CD4-positive, alpha-beta T cell (primary cell): ENCODE measurements at places on chromosomes 1 and 21.
A peak's percentile ranks its signal among the peaks of the same experiment; 100 is the strongest.

DNA sequence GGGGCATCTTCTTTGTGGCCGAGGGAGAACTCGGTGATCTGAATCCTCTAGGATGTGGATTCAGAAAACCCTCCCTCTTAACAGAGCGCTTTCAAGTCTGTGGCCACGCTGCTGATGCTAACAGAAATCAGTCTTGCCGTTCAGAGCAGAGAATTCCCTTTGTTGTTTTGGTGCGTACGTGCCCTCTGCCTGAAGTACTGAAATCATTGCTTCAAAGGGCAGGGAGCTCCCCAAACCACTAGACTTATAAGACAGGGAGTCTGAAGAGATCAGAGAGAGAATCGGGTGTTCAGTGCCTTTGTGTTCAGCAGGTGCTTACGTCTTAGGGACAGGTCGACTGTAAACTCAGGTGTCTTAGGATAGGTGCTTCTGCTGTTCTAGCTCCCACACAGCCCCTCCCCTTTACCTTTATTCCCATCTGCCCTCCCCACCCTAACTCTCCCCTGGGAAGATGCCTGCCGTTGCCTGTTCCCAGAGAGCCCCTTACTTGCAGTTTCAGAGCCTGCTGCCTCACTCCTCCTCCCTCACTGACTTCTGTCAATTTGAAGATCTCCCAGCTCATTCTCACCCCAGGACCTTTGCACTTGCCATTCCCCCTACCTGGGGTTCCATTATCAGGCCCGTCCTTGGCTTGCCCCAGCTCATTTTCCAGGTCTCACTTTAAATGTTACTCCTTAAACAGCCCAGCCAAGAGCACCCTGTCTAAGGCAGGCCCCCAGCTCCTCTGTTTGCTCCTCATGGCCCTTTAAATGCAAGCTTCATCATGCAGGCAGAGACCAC is 143.0 kb downstream of the CAMTA1 start:
- DNase-seq, result no peak

GRCh38 chr1:119139857-119140176 is 636 bp downstream of the WARS2 start:
- no peak for DNase-seq

DNA sequence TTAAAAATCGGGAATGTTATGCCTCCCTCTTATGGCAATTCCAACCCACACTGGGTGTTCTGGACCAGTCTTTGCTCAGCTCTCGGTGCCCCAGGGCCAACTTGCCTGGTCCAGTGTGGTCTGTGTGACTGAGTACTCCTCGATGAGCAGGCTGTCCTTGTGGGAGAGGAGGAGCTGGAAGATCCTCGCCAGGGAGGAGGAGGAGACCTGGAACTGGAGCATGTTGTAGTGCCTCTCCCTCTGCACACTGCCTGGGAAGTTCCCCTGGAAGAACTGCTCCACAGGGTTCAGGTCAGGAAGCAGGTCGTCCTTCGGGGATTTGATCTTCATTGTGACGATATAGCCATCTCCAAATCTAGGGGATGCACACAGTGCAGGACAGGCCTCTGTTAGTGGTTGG is 88.5 kb upstream of the GCLM start:
- DNase-seq, result no peak

DNA sequence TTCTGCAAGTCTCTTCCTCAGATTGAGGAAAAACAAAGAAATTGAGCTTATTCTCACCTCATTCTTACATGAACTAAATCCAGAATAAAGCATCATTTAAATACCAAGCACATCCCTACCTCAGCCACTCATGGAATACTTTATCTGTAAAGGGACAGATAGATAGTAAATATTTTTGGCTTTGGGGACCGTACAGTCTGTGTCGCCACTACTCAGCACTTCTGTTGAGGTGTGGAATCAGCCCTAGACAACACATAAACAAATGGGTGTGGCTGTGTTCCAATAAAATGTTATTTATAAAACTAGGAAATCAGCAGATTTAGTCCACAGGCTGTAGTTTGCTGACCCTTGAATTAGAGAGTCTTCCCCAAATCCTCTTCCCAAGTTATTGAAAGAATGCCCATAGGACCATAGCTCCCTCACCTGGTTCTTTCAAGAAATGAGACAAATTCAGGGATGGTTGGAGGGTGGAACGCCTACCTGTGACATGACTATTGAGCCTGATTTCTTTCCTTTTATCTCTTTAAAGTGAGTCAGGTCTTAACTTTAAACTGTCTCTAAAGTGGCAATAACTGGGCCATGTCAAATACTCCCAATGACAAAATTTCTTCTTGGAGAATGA is 878.5 kb downstream of the USP25 start:
- DNase-seq, result no peak

GRCh38 chr1:31615414-31615813 is 2.1 kb upstream of the HCRTR1 start:
- DNase-seq, result no peak

GRCh38 chr1:163730411-163730821 is 408.7 kb downstream of the NUF2 start:
- no peak for DNase-seq

GRCh38 chr1:7581754-7582459 is 189.2 kb upstream of the VAMP3 start:
- no peak for DNase-seq

DNA sequence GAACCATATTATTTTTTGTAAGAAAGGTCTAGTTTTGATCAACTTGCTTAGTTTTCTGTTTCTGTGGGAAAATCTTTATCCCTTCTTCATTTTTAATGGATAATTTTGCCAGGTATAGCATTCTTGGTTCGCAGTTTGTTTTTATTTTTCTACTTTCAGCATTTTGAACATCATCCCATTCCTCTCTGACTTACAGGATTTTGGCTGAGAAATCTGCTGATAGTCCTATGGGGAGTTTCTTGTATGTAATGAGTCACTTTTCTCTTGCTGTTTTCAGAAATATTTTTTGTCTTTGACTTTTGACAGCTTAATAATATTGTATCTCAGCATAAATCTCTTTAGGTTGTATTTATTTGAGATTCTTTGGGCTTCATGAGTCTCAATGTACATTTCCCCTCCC is 389.1 kb downstream of the PBX1 start:
- no peak for DNase-seq

GRCh38 chr21:33948096-33948950 is 32.7 kb upstream of the ATP5PO start:
- DNase-seq, result peak; percentile 81

DNA sequence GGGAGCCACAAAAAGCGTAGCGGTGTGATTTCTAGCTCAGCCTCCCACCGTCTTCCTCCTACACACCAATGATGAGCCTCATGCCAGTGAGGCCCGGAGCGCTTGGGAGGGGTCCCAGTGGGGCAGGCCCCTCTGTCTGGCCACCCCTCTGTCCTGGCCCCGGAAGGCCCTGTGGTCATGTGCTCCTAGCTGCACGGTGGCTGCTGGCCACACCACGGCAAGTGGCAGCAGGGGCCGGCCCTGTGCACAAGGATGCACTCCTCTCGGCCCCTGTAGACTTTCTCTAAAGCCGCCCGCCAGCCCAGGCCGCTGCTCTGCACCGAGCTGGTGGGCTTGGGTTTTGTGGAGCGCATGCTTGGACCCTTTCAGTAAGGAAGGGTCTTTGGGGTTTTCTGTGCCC is 53.6 kb downstream of the KCNAB2 start:
- DNase-seq, result no peak

GRCh38 chr1:2291577-2291976 is 63.5 kb downstream of the SKI start:
- DNase-seq, result no peak

DNA sequence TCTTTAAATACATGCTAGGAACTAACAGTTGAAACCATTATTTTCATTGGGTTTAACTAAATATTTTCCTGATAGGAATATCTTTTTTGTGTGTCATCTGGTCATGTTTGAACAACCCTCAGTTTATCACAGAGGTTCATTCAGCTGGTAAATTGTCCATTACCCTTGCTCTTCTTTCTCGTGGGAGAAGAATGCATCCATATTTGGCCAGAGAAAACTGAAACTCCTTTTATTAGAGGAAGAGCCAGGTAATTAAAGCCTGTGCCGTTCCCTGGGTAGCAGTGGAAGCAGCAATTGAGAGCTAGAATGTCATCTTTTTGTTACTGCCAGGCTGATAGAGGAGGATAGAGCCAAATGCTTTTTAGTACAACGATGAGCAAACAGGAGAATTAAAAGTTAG is 587.2 kb upstream of the ZRANB2 start:
- no peak for DNase-seq

DNA sequence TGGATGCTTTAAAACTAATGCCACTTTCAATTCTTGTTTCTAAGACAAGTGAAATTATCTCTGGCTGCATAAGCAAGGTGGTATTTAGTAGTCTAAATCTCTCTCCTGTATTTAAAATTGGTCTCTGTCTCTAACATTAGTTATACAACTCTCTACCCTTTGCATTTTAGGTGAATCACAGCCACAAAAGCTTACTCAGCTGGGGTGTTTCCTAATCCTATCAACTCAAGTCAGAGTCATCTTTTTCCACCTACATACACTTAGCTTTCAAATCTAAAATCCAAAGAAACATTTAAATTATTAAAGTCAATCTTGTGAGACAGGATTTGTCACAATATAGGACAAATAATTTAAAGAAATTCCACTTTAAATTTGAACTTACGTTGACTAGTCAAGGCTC is 255.1 kb upstream of the CXADR start:
- DNase-seq, result no peak

GRCh38 chr1:248215880-248216279 is 15.3 kb upstream of the OR2M4 start:
- DNase-seq, result no peak

- DNase-seq, result no peak
These were observed 64.5 kb downstream of the NPHP4 start for GRCh38 chr1:5927506-5928370.

- DNase-seq, result no peak
These were observed 31.5 kb upstream of the BTG3 start for GRCh38 chr21:17644186-17644585.

GRCh38 chr1:218336328-218336727 is 8.8 kb upstream of the TGFB2 start:
- DNase-seq, result no peak

DNA sequence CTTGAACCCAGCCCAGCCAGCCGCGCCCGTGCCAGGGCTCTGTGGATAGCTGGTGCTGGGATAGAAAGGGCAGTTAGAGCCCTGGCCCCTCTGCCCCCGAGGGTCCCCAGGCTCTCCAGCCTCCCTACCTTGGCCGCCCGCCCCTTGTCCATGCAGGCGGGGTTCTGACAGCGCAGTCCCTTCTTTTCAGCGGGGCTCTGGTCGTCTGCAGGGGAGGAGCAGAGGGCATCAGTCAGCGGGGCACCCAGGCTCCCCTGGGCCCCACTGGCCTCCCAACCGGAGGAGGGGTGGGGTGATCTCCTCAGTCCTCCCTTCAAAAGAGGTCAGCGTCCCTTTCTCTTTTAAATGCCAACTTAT is 4.9 kb upstream of the PLEKHG5 start:
- DNase-seq, result no peak

GRCh38 chr1:110727246-110727645 is 52.5 kb upstream of the KCNA3 start:
- DNase-seq, result no peak

GRCh38 chr1:235724730-235725129 is 75.1 kb upstream of the GNG4 start:
- no peak for DNase-seq

DNA sequence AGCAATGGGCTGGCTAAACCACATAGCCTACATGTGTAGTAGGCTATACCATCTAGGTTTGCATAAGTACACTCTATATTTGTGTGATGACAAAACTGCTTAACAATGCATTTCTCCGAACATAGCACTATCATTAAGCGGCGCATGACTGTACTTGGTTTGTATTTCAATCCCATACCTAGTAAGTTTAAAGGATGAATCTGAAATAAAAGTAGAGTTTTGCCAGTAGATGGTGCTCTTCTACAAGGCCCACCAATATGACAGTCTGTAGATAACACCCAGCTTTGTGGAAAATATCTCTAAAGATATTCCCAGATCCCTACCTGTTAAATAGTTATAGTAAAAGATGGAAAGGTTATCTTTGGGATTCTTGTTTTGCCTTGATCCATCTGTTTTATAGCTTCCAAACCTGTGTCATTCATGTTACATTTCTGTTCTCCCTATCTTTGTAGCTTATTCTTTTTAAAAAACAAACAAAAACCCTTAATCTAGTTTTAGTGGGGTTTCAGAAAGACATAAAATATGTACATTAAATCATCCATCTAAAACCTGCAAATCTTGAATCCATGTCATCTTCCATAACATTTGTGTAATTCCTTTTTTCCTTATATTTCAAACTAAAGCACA is 33.9 kb upstream of the ASPM start:
- no peak for DNase-seq

- no peak for DNase-seq
These were observed 22.6 kb downstream of the CASP9 start for GRCh38 chr1:15501208-15502032.

GRCh38 chr1:88549536-88549935 is 134.5 kb upstream of the PKN2 start:
- no peak for DNase-seq

GRCh38 chr1:174880171-174880570 is 119.6 kb upstream of the CACYBP start:
- DNase-seq, result no peak
